ENCODE measurements at places on chromosomes 13 and 19.

- peak; percentile 83 for DNase-seq
Measured at GRCh38 chr19:2345794-2346663, 14.0 kb upstream of the TMPRSS9 start.

- DNase-seq = no peak
Measured at GRCh38 chr19:23558541-23558940, 128.5 kb downstream of the ZNF675 start.

GRCh38 chr13:65468628-65469027, 1761.5 kb downstream of the PCDH9 start:
- no peak for DNase-seq

DNA sequence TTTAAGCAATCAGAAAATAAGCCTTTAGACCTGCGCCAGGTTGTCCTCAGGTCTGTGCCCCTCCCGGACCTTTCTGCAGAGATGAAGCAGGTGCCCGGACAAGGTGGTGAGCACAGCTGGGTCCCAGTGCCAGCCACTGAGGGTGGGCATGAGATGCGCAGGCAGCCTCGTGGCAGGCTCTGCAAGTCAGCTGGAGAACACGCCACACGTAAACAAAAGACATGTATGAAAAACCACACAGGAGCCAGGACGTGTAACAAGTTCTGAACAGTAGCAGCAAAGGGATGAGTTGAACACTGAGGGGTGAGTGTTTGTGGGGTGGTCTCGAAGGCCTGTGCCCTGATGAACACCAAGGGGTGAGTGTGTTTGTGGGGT, 68.8 kb upstream of the MCF2L start:
- DNase-seq = no peak

- no peak for DNase-seq
Measured at GRCh38 chr19:28103921-28104320, 1109.0 kb downstream of the UQCRFS1 start.

DNA sequence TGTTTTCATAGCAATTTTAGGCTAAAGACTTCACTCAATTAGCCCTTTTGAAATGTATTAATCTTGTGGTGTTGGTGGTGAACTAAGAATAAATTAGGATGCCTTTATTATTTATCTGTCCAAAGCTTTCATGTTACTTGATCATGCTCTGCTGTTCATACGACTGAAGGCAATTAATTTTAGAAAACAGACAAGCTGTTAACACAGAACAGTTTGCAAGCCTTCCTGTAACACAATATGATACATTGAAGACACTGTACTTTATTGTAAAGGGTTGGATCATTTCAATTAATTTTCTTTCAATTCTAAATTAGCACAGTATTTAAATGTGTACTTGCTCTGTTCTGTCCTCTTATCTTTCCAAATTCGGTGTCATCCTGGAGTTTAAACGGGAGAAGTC, 794.3 kb upstream of the MIR17HG start:
- DNase-seq = no peak

DNA sequence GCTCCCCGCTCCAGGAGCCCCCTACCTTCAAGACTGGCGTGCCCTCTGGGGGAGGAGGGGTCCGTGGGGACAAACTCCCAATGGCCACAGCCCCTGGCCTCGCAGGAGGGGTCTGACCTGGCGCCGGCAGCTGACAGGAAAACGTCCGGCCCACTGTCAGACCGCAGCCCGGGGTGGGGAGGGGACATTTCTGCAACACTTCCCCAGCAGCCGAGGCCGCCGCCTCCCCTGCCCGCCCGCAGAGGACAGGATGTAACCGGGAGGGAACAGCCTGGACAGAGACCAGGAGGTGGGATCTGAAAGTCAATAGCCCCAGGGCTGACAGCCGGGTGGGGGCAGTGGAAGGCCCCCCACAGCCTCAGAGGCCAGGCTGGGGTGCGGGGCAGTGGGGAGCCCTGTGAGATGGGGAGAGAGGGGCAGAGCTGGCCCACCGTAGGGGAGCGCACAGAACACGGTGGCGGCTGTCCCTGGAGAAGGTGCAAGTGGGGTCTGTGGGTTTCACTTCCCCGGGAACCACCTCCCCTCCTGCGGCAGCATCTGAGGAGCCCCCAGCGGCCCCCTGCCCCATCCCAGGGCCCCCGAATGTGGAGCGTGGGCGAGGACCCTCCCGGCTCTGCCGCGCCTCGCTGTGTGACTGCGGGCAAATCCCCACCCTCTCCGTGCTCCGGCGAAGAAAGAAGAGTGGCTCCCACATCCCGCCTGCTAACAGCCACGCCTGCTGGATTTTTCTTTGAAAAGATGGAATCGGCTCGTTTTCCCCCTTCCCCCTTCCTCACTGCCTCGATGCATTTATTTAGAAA, at the start of gene PEAK3:
PEAK3 (minus strand) TSS at position 114 of the 800 bp plus-strand sequence. CDS start 1,244 bp downstream, outside the sequence.
- DNase-seq = no peak

- no peak for DNase-seq
Measured at GRCh38 chr13:101654883-101655282, 202.4 kb downstream of the ITGBL1 start.

DNA sequence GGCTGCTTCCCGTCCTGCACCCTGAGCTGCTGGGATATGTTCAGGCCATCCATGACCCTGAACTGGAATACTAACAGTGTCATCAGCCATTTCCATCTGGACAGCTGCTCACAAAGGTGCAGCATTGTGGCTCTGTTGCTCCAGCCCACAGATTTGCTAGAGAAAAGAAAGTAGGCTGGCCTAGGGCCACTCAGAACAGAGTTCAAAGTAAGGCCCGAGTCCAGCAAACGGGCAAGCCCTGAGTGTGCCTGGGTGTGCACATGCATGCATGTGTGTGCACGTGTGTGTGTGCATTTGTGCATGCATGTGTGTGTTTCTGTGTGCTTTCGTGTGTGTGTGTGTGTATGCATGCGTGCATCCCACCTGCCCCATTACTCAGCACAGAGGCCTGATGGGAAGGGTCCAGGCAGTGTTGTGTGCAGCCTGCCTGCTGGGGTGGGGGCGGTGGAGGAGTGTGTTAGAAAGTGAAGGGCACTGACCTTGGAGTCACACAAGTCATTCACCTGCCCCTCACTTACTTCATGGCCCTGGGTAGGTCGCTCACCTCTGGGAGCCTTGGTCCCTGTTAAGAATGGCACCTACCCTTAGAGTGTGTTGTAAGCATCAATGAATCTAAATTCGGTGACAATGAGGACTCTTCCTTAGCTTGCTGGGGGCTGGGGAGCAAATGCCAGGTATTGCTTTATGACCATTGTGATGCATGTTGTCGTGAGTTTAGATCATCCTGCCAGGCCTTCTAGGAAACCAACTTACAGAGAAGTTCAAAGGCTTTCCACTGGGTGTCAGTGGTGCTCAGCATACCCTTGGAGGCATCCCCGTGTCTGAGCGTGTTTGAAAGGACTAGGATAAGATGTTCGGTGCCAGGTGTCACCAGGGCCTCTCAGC, 53.2 kb downstream of the GPR12 start:
- peak; percentile 43 for DNase-seq

- DNase-seq = no peak
Measured at GRCh38 chr13:106100171-106100919, 435.1 kb downstream of the EFNB2 start.

DNA sequence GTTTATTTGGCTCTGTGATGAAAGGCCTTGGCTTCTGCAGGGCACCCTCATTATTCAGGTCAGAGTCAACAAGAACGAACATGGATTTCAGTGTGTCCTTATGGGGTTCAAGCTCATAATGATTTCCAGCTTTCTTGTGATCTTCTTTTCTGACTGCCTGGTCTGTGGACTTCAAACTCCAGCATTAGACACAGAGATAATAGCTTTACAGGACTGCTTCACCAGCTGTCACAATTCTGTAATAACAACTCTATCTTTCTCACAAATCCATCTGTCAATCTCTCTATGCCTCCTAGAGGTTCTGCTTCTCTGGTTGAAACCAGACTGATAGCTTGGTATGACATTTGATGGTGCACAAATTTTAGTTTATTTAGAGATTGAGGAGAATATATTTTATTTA, 13.1 kb upstream of the SLITRK6 start:
- DNase-seq = no peak

- no peak for DNase-seq
Measured at GRCh38 chr19:13956365-13956744, 4.0 kb downstream of the DCAF15 start.

DNA sequence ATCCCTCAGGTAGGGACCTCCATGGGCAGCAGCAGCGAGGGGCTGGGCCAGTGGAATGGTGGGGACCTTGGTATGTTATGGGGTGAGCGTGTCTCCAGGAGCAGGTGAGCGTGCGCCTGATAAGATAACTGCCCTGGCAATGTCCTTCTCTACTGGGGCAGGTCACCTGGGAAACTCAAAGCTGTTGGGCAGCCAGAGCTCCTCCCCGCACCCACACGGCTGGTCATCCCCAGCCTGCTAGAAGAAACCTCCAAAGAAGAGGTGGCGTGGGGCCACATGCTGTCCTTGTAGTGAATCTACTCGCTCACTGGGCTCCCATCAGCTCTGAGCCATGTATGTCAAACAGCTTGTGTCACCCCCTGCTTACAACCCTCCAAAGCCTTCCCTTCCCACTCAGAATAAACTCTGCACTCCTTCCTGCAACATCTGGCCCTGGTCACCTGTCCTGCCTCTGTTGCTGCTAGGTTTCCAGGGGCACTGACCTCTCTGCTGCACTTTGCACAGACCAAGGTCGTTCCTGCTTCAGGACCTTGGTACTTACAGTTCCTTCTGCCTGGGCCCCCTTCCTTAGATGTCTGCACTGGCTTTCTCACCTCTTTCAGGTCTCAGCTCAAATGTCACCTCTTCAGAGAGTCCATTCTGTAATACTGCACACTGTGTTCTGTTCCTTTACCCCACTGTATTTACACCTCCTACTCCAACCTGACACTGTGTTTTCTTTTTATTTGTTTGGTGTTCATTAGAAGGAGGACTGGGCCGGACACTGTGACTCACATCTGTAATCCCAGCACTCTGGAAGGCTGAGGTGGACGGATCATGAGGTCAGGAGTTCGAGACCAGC, 1.8 kb upstream of the ATP4A start:
- DNase-seq = no peak

DNA sequence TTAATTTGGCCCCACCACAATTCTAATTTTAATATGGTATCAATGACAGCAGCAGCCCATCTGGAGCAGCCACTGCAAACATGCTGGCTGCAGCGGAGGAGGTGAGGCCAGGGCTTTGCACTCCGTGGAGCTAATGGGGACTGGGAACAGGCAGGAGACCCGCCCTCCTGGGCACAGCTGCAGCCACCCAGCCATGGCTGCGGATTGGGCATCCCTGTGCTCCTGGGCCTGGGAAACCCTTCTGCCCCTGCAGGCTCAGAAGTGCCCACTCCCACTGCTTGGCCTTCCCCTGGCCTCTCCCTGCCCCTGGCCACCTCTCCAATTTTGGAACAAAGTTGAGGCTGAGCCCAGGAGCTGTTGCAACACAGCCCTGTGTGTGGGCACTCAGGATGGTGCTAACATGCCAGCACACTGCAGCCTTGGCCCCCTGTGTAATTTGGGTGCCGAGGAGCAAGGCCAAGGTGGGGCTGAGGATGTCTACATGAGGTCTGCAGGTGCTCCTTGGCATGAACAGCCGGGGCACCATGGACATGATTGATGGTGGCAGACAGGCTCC, 123.6 kb downstream of the PCDH9 start:
- no peak for DNase-seq
